ENCODE measurements at places on chromosomes 16 and 17. TPM values are rescaled to one million over a fixed set of nuclear protein-coding genes. Genes with fewer than 3 reads are reported as not detected.

RAB40B gene
- 3.6 TPM for total RNA-seq

GP1BA gene
- total RNA-seq, result not detected

TBX2 gene
- total RNA-seq, result not detected

CDH15 gene
- total RNA-seq, result not detected

TP53TG3F gene
- total RNA-seq, result not detected

DNA sequence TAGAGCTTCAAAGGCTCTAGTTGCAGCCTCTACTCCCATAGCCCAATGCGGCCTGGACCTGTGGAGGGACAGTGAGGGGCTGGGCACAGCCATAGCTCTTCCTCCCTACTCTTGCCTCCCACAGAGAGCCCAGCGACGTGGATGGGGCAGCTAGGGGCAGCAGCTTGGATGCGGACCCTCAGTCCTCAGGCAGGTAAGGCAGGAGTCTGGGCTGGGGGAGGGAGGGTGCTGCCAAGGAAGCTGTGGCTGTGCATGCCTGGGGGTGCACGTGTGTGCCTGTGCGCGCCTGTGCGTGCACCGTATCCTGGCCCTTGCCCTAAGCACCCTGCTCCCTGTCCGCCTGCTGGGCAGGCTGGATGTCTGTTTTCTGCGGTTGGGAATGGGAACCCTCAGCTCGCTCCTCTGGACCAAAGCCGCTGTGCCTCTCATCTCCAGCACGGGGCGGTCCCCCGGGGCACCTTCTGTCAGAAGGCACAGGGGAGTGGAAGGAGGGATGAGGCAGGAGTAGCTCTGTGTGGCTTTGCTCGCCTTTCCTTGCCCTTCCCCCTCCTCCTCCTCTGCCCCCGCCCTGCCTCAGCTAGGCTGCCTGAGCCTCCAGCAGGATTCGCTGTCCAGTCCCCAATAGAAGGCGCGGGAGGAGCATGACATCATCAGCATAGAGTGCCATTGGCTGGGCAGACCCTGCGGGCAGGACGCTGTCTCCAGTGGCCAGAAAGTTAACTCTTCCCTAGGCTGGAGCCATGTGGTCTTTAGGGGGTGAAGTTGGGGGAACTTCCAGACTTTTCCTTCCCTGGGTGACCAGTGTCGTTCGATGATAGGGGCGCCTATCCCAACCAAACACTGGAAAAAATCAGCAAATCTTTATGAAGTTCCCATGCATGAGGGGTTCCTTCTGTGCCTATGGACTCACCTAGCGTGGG is 797 bp downstream of the PRCD start:
- no peak overlapping the region for H3K4me3 ChIP-seq
- DNase-seq, result no peak
- H3K4me1 ChIP-seq, result no peaks in the 10 kb centered on the region
- H3K27ac ChIP-seq, result no peak overlapping the region

- H3K4me3 ChIP-seq, result peak overlapping the region; percentile 10
- no peak for DNase-seq
- H3K36me3 ChIP-seq, result no peaks in the 10 kb centered on the region
- peak overlapping the region; percentile 41 for H3K27ac ChIP-seq
- H3K4me1 ChIP-seq, result peaks cover 10% of the 10 kb centered on the region
- no peaks in the 10 kb centered on the region for H3K27me3 ChIP-seq
These were observed 268.9 kb downstream of the NTN1 start for GRCh38 chr17:9290226-9290613.

DNA sequence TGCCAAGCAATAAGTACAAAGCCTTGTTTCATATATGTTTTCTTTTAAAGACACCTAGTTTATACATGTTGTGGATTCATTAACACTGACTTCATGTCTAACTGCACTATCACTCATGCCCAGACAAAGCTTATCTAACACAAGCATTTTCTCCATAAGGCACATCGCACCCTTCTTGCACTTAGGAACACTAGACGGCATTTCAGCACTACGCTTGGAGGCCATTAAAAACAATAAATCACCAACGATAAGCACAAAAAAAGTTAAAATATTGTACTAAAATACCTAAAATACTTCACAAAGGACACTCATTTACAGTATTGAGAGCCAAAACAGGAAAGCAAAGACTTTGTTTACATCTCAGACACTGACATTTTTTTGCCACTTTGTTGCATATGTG is 39.0 kb upstream of the TEKT3 start:
- no peaks in the 10 kb centered on the region for H3K27me3 ChIP-seq
- no peak overlapping the region for H3K4me3 ChIP-seq
- no peaks in the 10 kb centered on the region for H3K4me1 ChIP-seq
- H3K36me3 ChIP-seq, result no peaks in the 10 kb centered on the region

DNA sequence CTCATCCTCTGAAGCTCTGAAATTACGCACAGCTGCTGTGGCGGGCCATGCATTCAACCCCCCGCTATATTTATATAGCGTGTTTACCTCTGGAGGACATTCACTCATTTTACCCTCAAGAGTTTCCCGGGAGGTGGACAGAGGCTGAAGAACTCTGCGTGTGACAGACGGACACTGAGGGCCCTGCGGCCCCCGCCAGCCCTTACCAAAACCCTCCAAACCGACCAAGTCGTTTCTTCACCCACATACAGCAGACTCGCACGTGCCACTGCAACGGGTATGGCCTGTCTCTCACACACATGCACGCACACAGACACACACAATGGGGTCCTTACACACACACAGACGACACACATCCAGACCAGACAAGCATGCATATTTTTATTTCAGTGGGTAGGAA is 216.4 kb upstream of the FOXF1 start:
- DNase-seq, result no peak
- no peaks in the 10 kb centered on the region for H3K36me3 ChIP-seq
- no peak overlapping the region for H3K4me3 ChIP-seq
- no peaks in the 10 kb centered on the region for H3K27me3 ChIP-seq

DNA sequence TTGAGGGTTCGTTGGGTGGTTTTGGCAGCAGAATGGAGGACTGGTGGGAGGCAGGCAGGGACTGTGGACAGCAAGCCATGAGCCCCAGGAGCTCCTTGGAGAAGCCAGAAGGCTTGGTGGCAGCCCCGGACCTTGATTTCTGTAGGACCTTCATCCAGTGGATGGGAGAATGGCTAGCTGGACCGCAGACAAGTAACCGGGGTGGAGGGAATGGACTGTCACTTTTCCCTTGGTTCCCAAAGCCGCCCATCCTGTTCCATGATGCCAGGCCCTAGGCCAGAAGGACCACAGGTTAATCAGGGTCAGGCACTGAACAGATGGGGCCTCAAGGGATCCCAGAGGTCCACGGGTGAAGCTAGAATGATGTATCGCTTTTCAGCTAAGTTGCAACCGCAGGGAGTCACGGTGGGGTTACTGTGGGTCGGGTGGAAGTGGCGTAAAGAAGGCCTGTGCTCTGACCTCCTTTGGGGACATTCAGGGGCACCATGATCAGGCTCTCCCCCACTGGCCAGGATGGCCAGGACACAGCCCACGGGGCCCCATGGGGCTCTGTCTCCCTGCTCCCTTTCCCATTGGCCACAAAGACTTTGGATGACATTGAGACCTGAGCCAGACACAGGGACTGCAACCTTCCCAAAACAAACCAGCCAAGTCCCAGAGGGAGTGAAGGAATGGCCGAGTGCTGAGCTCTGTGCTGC is 66.9 kb upstream of the MRTFB start:
- no peaks in the 10 kb centered on the region for H3K27me3 ChIP-seq
- H3K4me1 ChIP-seq, result no peaks in the 10 kb centered on the region
- no peak for DNase-seq
- H3K27ac ChIP-seq, result no peak overlapping the region
- H3K4me3 ChIP-seq, result no peak overlapping the region
- no peaks in the 10 kb centered on the region for H3K36me3 ChIP-seq

- peak; percentile 37 for DNase-seq
- no peaks in the 10 kb centered on the region for H3K27me3 ChIP-seq
- no peak overlapping the region for H3K4me3 ChIP-seq
- H3K27ac ChIP-seq, result no peak overlapping the region
These were observed 22.1 kb downstream of the TRIM25 start for GRCh38 chr17:56891751-56892150.

- no peaks in the 10 kb centered on the region for H3K27me3 ChIP-seq
- no peak overlapping the region for H3K27ac ChIP-seq
- no peak for DNase-seq
- no peak overlapping the region for H3K4me3 ChIP-seq
- no peaks in the 10 kb centered on the region for H3K36me3 ChIP-seq
These were observed 156.0 kb downstream of the ENGASE start for GRCh38 chr17:79230576-79230975.

- no peaks in the 10 kb centered on the region for H3K4me1 ChIP-seq
- no peak overlapping the region for H3K4me3 ChIP-seq
- no peaks in the 10 kb centered on the region for H3K27me3 ChIP-seq
- no peaks in the 10 kb centered on the region for H3K36me3 ChIP-seq
- DNase-seq, result no peak
These were observed 198 bp upstream of the SHISA9 start for GRCh38 chr16:12901204-12901596.

- peaks cover 4% of the 10 kb centered on the region for H3K27me3 ChIP-seq
- H3K27ac ChIP-seq, result no peak overlapping the region
- no peak overlapping the region for H3K4me3 ChIP-seq
- H3K36me3 ChIP-seq, result no peaks in the 10 kb centered on the region
These were observed 636 bp upstream of the GSG1L start for GRCh38 chr16:28064150-28064549.

- H3K36me3 ChIP-seq, result no peaks in the 10 kb centered on the region
- DNase-seq, result no peak
- H3K4me3 ChIP-seq, result no peak overlapping the region
These were observed 125.2 kb upstream of the ELAC2 start for GRCh38 chr17:13143001-13143400.

GRCh38 chr16:35298460-35299243 is 1839.2 kb downstream of the TP53TG3F start:
- no peak for DNase-seq
- no peaks in the 10 kb centered on the region for H3K36me3 ChIP-seq
- H3K27ac ChIP-seq, result no peak overlapping the region

- DNase-seq, result no peak
- H3K4me3 ChIP-seq, result no peak overlapping the region
- H3K4me1 ChIP-seq, result peaks cover 6% of the 10 kb centered on the region
- H3K36me3 ChIP-seq, result no peaks in the 10 kb centered on the region
- peaks cover 15% of the 10 kb centered on the region for H3K27me3 ChIP-seq
These were observed 3.0 kb downstream of the PAQR4 start for GRCh38 chr16:2971985-2972784.

- peak within 1 kb of the TSS; percentile 85 for H3K27ac ChIP-seq
- H3K36me3 ChIP-seq, result no peaks in the 10 kb centered on the region
- peak within 1 kb of the TSS; percentile 88 for H3K4me3 ChIP-seq
- peak; percentile 98 for DNase-seq
These were observed at the start of gene NFATC3 for GRCh38 chr16:68085259-68086071. Gene NFATC3, plus strand, starts transcription at chr16:68085370. Its CDS starts 312 bp downstream, at chr16:68085682.

DNA sequence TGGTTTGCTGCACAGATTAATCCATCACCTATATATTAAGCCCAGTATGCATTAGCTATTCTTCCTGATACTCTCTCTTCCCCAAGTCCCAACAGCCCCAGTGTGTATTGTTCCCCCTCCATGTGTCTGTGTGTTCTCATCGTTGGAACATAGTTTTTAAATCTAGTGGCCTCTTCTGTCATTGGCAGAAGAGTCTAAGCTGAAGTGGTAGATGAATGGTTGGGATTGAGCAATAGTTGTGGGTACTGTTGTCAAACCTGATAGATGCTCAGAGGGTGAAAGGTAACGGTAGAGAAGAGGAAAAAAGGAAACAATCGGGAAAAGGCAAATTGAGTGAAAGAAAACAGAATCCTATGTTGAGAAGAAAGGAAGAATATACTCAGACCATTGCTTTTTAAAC is 29.9 kb downstream of the MAP3K3 start:
- H3K4me1 ChIP-seq, result peaks cover 4% of the 10 kb centered on the region
- no peaks in the 10 kb centered on the region for H3K27me3 ChIP-seq
- H3K4me3 ChIP-seq, result no peak overlapping the region
- DNase-seq, result no peak

DNA sequence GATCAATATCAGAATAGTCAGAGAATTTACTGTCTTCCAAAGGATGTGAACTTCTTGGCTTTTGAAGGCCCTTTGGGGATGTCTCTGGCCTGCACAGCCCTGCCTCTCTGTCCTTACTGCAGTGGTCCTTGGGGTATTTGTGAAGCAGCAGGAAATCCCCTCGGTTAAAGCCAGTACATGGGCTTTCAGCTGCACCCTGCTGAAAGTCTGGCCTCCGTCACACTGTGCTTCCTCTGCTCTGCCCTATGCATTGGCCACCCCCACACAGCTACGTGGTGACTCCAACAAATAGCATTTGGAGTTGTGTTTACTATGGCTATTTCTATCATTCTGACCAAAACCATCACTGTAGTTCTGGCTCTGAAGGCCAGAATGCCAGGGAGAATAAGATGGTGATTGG is 21.2 kb downstream of the SYCE1L start:
- H3K27me3 ChIP-seq, result no peaks in the 10 kb centered on the region
- H3K36me3 ChIP-seq, result no peaks in the 10 kb centered on the region
- H3K4me1 ChIP-seq, result no peaks in the 10 kb centered on the region
- DNase-seq, result no peak
- no peak overlapping the region for H3K27ac ChIP-seq

DNA sequence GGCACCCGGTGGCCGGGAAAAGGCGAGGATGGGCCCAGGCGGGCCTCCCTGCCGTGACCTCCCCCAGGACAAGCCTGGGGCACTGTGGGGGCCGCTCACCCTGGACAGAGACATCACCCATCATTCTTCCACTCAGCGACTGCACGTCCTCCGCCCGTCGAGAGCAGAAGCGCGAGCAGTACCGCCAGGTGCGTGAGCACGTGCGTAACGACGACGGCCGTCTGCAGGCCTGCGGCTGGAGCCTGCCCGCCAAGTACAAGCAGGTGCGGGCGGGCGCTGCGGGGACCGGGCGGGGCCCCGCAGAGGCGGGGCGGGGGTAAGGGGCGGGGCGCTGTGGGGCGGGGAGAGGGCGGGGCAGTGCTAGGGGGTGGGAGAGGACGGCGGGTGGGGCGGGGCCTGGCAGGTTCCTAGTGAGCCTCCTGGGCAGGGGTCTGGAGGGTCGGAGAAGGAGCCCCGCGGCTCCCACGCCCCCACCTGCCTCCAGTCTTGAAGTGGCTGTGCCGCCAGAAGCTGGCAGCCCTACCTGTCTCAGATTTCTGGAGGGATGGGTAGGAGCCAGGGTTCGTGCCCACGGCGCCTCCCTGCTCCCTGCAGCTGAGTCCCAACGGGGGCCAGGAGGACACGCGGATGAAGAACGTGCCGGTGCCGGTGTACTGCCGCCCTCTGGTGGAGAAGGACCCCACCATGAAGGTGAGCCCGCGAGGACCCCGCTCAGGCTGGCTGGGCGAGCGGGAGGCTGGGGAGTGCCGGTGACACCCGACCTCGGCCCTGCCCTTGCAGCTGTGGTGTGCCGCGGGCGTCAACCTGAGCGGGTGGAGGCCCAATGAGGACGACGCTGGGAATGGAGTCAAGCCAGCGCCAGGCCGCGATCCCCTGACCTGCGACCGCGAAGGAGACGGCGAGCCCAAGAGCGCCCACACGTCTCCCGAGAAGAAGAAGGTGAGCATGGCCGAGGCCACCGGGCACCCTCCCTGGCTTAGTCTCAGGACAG is 7.5 kb downstream of the NME3 start:
- no peaks in the 10 kb centered on the region for H3K4me1 ChIP-seq
- DNase-seq, result no peak
- no peak overlapping the region for H3K27ac ChIP-seq
- H3K4me3 ChIP-seq, result no peak overlapping the region
- peaks cover 4% of the 10 kb centered on the region for H3K36me3 ChIP-seq

- H3K4me3 ChIP-seq, result peak overlapping the region; percentile 51
- no peaks in the 10 kb centered on the region for H3K27me3 ChIP-seq
- DNase-seq, result no peak
- no peak overlapping the region for H3K27ac ChIP-seq
- H3K4me1 ChIP-seq, result peaks cover 15% of the 10 kb centered on the region
These were observed 1.1 kb downstream of the VASN start for GRCh38 chr16:4372578-4373355.
